ENCODE measurements at places on chromosomes 6 and 20. TPM values are rescaled to one million over a fixed set of nuclear protein-coding genes. Genes with fewer than 3 reads are reported as not detected.

C6orf52 gene
- polyA plus RNA-seq: 5.4 TPM

CFB gene
- 6.5 TPM for polyA plus RNA-seq

RCAN2 gene
- 28.9 TPM for polyA plus RNA-seq

F13A1 gene
- 18.7 TPM for polyA plus RNA-seq

CABLES2 gene
- 11.6 TPM for polyA plus RNA-seq

KLHDC3 gene
- 104 TPM for polyA plus RNA-seq

- no peak for DNase-seq
Measured at GRCh38 chr6:123420512-123420911, 216.2 kb downstream of the TRDN start.

DNA sequence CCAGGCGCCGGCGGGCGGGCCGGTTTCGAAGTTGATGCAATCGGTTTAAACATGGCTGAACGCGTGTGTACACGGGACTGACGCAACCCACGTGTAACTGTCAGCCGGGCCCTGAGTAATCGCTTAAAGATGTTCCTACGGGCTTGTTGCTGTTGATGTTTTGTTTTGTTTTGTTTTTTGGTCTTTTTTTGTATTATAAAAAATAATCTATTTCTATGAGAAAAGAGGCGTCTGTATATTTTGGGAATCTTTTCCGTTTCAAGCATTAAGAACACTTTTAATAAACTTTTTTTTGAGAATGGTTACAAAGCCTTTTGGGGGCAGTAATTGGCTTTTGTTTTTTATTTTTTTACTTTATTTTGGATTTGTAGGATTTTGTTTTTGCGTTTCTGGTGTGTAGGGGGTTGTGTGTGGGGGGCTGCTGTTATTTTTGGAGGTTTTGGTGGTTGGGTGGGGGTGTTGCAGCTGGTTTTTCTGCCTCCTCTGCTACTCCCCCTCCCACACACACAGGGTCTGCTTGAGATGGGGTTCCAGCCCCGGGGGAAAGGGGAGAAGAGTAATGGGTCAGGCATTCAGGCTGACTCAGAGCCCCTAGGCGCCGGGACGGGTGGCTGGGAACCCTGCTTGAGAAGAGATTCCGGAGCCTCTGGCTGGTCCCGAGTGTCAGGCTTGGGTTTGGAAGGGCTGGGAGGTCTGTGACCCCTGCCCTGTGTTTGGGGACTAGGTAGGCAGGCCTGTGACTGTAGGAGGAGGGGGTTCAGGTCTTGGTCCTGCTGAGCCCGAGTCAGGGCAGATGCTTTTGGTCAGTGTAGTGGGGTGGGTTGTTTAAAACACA lies 2.0 kb downstream of the CEBPB start:
- DNase-seq: peak; percentile 62

DNA sequence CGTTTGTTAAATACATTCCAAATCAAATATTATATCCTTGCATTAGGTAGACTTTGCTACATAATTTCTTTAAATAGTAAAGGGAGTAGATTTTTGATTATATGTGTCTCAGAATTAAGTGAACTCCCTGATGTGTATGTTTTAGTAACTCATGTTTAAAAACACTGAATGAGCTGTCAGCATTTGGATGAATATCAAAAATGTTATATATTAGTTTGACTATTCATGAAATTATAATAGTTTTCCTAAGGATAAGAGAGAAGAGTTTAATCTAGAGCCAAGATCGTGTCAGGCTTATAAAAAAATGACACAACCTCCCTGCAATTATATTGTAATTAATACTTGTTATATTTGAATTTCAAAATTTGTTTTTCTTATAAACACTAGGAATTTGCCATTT lies 195.2 kb downstream of the COL19A1 start:
- no peak for DNase-seq

- no peak for DNase-seq
Measured at GRCh38 chr20:9884666-9885065, 45.8 kb upstream of the PAK5 start.

GRCh38 chr20:18164356-18164755 lies 26.7 kb downstream of the KAT14 start:
- DNase-seq: no peak

DNA sequence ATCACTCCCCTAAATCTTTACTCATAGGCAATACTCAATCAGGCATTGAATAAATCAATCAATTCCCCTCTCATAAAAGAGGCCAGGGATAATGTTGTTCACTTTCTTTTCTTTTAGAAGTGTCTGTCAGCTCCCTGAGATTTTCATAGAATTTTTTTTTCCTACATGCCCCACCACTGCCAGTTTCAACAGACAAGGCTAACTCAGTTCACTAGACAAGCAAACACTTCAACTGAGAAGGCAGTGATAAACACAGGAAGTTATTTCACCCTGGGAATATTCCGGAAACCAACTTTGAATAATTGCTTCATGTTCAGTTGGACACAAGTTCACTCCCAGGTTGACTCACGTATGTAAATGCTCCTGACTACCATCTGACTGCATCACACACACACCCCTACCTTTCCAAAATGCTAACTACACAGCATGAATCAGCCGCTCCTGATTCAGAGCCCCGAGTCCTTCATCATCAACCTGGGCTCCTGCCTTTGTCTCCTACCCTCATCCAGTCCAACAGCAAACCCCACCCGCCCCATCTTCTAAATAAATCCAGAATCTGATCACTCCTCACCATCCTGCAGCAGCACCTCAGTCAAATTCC lies 143.9 kb downstream of the BCAS1 start:
- no peak for DNase-seq

DNA sequence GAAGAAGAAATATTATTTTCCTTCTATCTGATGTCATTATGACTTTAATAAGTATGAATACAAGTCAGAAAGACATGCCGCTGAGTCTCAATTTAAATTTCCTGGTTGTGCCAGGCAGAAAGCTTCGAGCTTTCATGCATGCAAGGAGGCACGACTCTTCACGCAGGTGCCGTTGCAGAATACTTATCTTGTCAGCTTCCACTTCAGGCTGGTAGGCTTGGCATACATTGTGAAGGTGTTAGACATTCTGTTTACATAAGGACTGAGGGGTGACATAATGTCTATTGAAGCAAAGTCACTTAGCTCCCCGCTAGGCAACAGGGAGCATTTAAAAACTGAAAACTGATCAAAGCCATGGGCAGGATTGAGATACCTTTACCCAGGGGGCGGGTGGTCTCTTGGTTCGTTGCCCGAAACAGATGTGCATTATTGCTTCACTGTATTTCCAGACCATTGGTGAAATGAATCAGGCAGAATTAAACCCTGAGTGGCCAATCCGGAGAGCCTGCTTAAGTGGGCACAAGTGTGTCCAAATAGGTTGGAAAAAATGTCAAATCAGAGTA lies 16.4 kb downstream of the BMP6 start:
- DNase-seq: no peak

GRCh38 chr6:127900935-127901334 lies at the start of gene THEMIS:
THEMIS (minus strand) TSS chr6:127901058; CDS start chr6:127900932, 126 bp downstream.
- no peak for DNase-seq

- DNase-seq: no peak
Measured at GRCh38 chr6:127464161-127464880, 5.1 kb upstream of the KIAA0408 start.

GRCh38 chr20:50340541-50340940 lies 149.9 kb downstream of the CEBPB start:
- no peak for DNase-seq

GRCh38 chr20:64005394-64005793 lies 24.5 kb downstream of the PRPF6 start:
- no peak for DNase-seq

Data from left renal cortex interstitium (tissue), 4 donors.